ENCODE measurements at places on chromosomes 13 and 19.

- DNase-seq, result no peak
Observed at GRCh38 chr13:43583321-43583720, 203.5 kb downstream of the ENOX1 start.

DNA sequence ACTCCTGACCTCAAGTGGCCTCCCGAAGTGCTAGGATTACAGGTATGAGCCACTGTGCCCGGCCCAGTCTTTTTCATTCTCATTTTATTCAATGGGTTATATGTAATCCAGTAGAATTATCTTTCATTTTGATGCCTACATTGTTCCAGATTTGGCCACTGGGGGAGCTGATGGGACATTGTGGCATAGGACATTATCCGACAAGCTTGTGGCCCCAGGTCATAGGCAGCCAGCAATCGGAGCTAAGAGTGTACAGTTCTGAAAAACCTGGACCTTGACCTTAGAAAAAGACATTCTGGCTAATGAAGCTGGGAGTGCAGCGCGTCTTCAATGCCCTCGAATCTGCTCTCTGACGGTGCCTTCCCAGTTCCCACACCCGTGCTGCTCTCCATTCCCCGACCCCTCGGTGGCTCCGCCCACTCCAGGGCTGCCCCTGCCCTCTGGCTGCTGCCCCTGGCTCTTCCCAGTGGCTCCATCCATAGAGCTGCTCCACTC, 108.7 kb downstream of the TEX29 start:
- no peak for DNase-seq

DNA sequence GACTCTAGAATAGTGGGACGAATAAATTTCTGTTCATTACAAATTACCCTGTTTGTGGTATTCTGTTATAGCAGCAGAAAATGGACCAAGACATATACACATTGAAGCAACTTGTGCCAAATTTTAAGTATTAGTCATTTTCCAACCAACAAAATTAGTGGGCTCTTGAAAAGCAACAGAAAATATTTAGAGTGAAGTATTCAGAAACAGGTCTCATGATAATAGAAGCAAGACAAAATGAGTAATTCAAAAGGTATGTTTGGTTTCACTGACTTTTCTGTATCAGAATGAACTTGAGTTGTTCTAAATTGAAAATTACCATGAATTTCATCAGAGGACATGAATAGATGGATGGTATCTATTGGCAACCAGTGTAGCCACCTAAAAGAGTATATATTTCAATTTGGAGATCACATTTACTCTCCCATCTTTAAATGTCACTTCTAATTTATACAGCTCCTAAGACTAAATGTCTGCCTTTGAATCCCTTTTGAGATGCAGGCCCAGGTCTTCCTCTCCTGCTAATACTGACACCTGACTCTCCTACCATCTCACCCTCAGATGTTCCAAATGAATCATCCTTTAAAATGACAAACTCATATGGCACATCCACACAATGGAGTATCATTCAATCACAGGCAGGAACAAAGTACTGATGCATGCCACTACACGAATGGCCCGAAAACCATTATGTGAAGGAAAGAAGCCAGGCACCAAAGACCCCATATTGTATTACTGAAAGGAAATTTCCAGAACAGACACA, 40.7 kb upstream of the DOCK9 start:
- DNase-seq, result no peak

DNA sequence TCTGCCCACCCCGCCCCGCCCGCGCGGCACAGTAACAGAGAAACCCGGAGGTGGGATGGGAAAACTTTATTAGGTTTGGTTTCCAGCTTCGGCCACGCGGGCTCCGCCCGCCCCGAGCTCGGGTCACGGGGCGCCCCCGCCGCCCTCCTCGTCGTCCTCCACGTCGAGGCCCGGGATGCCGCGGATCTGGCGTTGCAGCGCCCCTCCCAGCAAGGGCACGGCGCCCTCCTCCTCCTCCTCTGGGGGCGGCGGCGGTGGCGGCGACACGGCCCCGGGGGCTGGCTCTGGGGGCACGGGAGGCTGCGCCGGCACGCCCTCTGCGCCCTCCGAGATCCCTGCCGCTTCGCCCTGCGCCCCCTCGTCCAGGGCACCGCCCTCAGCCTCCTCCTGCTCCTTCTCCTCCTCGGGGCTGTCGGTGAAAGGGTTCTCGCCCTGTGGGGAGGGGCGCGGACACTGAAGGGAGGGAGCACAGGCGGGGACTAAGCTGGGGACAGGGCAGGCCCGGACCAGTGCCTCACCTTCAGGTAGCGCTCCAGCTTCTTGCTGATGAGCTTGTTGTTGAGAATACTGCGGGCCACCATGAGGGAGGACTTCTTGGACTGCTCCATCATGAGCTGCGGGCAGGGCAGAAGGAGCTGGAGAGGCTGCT, 536 bp upstream of the AKAP8 start:
- no peak for DNase-seq

- no peak for DNase-seq
Observed at GRCh38 chr19:5329141-5329540, 11.5 kb downstream of the PTPRS start.

- DNase-seq, result no peak
Observed at GRCh38 chr19:14379294-14380065, 1.8 kb upstream of the ADGRE5 start.

- DNase-seq, result no peak
Observed at GRCh38 chr13:33403807-33404362, 118.3 kb upstream of the STARD13 start.

- no peak for DNase-seq
Observed at GRCh38 chr19:28500982-28501630, 711.8 kb downstream of the UQCRFS1 start.

- DNase-seq, result no peak
Observed at GRCh38 chr13:113618455-113618854, 33.9 kb downstream of the TFDP1 start.

GRCh38 chr19:16876904-16877361, 11.9 kb upstream of the F2RL3 start:
- DNase-seq, result no peak

DNA sequence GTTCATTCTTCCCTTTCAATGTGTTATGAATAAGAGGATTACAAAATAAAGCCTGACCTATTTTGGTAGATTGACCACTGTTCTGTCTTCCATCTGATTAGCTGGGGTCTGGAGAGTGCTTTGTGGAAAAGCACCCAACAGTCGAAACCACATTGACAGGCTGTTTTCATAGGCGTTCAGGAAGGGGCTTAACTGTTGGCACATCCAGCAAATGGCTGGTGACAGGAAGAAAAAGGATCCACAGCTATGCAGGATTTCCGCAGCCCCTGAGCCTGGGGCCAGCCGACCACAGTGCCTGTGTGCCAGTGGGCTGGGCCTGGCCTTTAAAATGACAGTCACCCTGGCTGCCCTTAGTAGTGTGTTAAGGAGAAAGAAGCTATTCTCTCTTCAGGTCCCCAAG, 113.3 kb downstream of the SIPA1L3 start:
- DNase-seq, result no peak

DNA sequence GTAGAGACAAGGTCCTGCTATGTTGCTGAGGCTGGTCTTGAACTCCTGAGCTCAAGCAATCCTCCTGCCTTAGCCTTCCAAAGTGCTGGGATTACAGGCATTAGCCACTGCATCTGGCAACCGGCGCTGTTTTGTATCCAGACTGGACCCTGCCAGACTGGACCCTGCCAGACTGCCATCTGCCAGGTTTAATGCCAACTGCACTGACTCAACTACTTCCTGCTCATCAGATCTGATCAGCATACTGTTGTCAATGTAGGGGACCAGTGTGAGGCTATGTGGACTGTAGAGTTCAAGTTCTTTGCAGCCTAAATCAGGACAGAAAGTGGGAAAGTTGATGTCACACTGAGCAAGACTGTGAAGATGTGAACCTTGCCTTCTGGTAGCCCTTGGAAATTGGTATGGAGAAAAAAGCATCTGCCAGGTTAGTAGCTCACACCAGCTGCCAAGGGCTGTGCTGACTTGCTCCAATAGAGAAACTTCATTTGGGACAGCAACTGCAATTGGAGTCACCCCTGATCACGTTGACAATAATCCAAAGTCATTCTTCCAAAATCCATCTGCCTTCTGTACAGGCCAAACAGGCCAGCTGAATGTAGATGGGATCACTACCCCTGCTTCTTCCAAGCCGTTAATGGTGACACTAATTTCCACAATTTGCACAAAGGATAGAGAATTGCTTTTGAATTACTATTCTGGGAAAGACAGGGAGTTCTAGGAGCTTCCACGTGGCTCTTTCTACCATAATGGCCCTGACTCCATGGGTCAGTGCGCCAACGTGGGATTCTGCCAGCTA, 36.8 kb upstream of the ATP1A3 start:
- no peak for DNase-seq

- DNase-seq, result no peak
Observed at GRCh38 chr13:21516805-21517204, 57.7 kb upstream of the ZDHHC20 start.

GRCh38 chr13:49371943-49372613, 71.8 kb downstream of the CAB39L start:
- no peak for DNase-seq

DNA sequence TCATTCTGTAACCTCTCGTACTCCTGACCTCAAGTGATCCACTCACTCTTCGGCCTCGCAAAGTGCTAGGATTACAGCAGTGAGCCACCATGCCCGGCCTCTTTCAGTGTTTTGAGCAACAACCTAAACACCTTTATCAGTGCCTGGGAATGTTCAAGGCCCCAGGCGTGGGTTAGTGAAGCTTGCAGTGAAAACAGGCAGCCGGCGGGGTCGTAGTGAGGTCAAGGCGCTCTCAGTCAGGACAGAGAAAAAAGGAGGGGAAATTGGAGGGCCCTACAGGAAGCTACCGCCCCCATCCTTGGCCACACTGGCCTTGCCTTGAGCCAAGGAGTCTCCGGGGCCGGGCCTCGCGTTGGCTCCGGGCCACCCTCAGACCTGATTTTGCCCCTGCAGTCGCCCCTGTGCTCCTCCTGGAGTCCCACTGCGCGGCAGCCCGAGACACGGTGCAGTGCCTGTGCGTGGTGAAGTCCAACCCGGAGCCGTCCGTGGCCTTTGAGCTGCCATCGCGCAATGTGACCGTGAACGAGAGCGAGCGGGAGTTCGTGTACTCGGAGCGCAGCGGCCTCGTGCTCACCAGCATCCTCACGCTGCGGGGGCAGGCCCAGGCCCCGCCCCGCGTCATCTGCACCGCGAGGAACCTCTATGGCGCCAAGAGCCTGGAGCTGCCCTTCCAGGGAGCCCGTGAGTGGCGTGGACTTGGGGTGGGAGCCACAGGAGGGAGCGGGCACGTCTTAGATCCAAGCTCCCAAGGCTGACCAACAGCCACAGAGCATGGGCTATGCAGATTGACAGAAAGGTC, 17.7 kb downstream of the MAG start:
- no peak for DNase-seq

- DNase-seq, result no peak
Observed at GRCh38 chr19:4933528-4933927, 24.2 kb downstream of the UHRF1 start.

GRCh38 chr13:25494698-25495411, 123.1 kb downstream of the ATP8A2 start:
- no peak for DNase-seq

DNA sequence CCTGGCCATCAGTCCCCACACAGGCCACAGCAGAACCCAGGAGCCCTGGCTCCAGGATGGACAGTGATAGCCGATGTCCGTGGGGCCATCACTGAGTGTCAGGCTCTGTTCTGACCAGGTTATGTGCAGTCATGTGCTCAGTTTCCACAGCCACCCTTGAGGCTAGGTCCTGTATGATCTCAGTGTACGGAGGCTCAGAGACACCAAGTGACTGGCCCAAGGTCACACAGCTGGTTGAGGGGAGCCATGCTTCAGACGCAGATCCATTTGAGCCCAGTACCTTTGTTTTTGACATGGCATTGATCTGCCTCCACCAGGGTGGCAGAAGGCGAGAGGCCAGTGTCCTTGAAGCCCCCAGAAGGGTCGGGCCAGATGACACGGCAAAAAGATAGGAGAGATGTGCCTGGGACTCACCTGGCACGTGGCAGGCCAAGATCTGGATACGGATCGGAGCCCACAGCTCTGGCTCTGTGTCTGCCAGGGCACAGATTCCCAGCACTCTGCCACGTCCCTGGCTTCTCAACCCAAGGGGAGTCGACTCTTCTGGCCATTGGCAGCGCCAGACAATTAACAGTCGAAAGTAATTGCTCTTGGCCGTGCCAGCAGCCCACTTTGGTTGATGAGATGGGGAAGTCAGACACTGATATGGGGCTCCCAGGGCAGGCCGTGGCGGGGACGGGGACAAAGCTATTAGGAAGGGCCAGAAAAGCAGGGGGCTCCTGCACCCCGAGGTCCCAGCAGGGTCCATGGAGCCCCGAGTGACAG, 15.6 kb downstream of the EVI5L start:
- no peak for DNase-seq

GRCh38 chr19:56748378-56748777, 76.8 kb upstream of the ZNF835 start:
- DNase-seq, result no peak

- peak; percentile 73 for DNase-seq
Observed at GRCh38 chr19:1408300-1409203, 1.2 kb downstream of the DAZAP1 start.

GRCh38 chr13:30303269-30303668, 4.1 kb downstream of the KATNAL1 start:
- DNase-seq, result no peak

DNA sequence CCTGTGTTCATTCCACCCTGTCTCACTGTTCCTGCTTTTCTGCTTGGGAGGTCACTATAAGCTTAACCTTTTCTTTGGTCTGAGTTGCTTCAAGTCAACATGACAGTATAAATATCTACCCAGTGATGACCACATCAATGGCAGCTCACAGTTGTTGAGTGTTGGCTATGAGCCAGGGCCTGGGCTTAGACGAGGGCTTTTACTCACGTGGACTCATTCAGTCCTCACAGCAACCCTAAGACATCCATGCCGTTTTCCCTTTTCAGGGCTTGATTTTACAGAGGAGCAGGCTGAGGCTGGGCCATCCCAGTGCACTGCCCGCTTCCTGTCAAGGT, 10.2 kb upstream of the CCDC97 start:
- peak; percentile 81 for DNase-seq

DNA sequence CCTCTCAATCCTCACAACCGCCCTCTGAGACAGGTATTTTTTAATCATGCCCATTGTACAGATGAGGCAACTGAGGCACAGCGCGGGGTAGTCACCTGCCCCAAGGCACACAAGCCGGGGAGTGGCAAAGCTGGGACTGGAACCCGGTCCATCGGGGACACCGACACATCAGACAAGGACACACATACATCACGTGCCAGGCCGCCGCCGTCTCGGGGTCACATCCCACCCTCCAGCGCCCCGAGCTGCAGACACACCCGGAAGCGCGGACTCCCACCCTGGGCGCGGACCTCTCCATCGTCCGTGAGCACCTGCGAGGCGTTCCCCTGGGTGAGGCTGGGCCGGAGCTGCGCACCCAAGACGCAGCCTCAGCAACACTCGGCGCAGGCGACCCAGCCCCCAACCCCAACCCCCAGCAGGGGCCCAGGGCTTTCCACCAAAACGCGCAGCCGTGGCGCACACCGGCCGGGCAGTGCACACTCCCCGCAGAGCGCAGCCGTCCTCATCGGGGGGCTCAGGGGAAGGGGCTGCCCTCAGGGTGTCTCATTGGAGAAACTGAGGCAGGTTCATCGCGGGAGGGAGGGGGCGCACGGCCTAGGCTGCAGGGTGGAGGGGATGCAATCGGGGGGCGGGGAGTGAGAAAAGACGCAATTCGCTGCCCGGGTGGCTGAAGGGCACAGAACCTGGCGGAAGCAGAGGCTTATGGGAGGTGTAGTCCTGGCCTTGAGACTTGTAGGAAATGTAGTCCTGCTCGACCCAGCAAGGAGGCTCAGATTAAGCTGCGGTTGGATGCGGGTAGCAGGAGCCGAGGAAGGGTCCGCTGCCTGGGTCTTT, 1.9 kb upstream of the LMTK3 start:
- DNase-seq, result peak; percentile 75

GRCh38 chr13:73958657-73959397, 175.4 kb downstream of the KLF12 start:
- no peak for DNase-seq
